Fibroblast of lung (primary cell): ENCODE measurements at places on chromosomes 2 and 18.

DNA sequence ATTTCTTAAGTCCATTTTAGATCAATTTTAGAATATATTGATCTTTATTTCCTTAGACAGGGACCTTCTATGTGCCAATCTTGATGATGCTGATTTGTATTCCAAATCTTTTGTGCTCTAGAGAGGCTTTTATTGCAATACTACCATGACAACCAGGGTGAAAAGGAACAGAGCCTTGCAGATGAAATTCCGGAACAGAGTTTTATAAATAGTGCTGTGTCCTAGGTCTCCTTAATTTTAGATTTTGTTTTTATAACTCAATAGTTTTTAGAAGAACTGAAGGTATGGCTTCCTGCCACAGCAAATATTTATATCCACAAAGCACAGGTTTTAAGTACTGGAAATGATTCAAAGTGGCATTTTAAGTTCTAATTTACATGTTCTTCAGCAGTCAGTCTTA is 160.2 kb downstream of the PMAIP1 start:
- DNase-seq: no peak

GRCh38 chr18:35397976-35398375 is 20.8 kb upstream of the ZNF396 start:
- no peak for DNase-seq

DNA sequence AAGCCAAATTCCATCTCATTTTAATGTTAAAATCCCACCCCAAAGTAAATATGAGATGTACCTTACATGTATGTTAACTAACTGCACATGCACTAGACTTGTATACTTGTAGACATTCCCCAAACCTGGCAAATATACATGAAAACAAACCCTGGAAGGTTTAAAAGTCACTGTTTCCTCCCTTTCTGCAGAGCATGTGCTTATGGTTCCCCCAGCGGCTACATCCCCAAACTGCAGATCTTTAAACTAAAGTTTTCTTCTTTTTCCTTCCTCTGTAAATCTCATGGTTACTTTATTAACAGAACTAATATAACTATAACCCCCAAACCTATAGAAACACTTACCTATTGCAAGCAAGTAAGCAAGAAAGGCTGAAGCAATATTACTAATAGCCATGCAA is 731.5 kb downstream of the LRP1B start:
- DNase-seq: peak; percentile 28

DNA sequence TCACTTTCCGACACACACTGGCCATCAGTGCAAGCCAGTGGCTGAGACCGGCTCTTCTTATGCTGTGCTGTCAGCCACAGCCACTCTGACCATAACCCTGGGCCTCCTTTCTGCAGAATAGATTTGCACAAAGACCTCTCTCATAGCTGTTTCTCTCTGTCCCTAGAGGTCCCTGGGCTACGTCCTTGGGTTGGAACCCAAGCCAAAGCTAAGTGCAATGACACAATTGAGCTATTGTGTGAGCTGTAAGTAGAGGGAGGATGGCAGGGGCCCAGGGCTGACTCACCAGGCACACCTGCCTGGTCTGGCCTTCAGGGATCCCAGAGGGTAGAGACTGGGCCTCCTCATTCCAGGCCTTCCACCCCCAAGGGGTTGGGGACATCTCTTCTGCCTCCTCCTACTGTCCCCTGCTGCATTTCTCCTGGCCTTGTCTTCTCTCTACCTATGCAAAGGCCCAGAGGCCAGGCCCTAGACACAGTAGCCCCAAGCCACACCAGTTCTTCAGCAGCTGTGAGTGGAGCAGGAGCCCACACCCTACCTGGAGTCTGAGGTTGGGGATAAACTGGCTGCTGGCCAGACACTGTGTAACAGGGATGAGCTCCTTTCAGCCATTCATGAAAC is 174.6 kb downstream of the NCK2 start:
- DNase-seq: no peak

DNA sequence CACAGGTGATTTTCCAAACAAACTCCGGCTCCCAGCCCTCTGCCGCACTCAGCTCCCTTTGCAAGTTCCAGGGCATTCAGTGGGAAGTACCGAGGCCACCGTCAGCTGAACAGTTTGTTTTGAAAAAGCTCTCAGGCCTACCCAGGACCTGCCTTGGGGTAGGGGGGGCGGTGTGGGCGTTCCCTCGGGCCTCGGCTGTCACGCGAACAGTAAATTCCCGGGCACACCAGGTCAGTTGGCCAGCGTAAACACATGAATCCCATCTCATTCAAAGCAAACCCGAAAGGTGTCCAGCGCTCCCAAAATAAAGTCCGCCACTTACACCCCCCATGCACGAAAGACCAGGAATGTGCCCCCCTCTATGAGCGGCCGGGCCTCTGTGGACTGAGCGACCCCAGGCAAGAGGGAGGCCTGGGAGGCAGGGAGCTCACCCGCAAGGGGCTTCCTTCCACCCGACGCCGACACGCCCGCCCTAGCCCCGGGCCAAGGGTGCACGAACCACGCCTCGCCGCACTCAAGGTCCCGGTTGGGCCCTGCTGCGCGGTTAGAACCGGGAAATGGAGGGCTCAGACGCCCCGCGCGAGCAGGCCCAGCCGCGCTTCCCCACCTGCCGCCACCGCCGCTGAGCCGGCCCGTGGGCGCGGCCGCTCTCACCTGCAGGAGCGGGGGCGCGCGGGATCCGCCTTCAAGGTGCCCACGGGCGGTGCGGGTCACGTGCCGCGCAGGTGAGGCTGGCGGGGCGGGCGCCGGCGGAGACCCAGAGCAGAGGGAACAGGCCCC is at the start of gene WDSUB1:
WDSUB1 (minus strand) TSS at position 775 of the 780 bp plus-strand sequence. CDS start 3,634 bp downstream, outside the sequence.
- DNase-seq: peak; percentile 58

GRCh38 chr18:7742224-7742623 is 175.1 kb downstream of the PTPRM start:
- DNase-seq: no peak

GRCh38 chr2:159807183-159808031 is 9.4 kb upstream of the CD302 start:
- DNase-seq: peak; percentile 46

GRCh38 chr2:173652767-173653431 is 298.2 kb downstream of the CDCA7 start:
- DNase-seq: peak; percentile 97

- peak; percentile 89 for DNase-seq
Observed at GRCh38 chr2:71379086-71379485, 47.5 kb downstream of the ZNF638 start.

DNA sequence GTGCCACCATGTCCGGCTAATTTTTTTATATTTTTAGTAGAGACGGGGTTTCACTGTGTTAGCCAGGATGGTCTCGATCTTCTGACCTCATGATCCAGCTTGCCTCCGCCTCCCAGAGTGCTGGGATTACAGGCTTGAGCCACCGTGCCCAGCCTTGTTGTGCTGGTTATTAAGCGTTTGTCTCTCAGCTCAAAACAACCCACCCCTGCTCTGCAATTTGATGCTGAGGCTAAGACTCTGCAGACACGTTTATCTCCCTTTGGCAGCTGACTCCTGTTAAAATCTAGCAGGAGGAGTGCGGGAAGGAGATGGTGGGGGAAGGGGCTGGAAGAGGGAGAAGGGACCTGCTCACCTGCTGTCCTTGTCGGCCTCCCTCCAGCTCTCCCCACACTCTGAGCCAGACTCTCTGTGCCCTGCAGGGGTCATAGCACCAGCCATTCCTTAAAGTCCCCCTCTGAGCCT is 29.9 kb upstream of the IMPA2 start:
- DNase-seq: no peak

DNA sequence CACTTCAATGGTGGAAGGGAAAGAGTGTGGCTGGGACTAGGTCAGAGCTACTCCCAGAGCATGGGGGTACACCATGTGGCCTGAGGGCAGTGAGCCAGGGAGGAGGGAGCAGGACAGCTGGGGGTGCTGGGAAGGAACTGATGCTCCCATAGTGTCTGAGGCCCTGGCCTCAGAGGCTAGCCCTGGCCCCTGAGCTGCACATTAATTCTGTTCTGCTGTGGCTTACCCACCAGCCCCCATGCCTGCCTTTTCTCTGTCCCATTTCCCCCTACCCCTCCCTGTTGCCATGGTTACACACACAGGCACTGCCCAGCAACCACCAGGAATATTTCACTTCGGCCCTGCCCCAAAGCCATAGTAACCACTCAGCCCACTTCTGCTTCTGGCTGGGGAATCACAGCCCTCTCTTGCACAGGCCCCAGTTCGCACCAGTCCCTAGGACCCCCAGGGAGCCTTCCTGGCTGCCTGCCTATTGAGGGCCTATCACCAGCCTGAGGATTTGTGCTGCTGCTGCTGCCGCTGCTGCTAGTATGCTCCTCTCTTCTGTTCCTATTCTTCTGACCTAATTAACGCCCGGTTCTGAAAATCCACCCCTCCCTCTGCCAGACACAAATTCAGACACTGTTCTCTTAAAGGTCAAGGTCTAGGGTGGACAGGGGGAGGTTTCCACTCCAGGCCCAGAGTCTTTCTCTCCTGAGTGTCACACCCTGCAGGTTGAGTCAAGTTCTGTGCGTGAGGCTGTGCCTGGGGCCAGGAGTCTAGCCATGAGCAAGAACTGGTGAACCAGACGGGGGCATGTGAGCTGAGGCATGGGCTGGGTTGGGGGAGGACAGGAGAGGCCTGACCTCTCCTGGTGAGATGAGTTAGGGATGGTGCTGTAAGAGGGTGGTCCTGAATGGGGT is 87.1 kb upstream of the MCFD2 start:
- DNase-seq: peak; percentile 49

- DNase-seq: no peak
Observed at GRCh38 chr2:14776216-14776615, 143.7 kb downstream of the LRATD1 start.

DNA sequence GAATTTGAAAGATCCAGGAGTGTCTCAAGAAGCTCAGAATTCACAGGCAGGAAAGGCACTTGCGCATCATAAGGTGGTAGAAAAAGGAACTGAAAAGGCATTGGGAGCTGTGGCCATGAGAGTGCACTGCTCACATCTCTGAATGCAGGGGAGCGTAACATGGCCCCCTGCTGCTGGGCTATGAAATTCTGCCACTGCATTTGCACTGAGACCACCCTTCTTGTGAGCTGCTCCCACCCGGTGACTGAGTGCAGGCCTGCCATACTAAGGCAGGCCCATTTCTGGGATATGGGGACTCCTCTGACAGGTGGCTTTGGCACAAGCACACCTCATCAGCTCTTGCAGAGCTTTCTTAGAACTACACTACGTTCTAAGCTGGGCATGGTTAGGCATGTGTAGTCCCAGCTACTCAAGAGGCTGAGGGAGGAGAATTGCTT is 25.3 kb upstream of the STARD7 start:
- no peak for DNase-seq

DNA sequence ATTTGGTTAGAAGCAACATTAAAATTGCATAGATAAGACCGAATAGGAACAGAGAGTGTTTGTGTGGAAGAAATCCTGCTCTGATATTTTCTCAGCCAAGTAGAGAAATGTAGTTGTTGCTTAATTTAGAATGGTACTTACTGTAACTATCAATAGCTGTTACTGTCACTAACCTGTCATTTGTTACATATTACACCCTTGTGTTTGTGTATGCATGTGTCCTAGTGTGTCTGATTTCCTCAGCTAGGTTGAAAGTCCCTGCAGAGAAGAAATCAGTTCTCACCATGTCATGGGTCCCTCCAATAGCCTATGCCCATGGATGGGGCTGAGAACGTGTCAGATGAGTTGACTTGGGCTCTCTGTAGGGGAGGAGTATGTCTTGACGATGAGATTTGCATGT is 94.4 kb downstream of the SPTBN1 start:
- no peak for DNase-seq

DNA sequence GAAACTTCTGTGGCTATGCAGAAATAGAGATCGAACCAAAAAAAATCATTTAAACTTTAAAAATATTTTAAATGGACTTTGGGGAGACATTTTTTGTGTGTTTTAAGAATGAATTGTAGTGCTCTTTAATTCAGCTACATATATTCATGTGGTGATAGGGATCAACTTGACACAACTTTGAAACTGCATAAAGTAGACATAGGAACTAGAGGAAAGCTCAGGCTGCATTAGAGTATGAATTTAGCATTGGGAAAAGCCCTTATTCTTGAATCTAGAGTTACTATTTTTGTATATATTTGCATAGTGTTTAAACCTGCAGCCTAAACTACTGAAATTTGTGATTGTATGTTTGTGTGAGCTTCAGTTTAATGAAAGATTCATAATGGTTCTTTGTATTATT is 78.3 kb downstream of the SLC39A10 start:
- DNase-seq: no peak
